ENCODE measurements at places on chromosomes 4 and X.
A peak's percentile ranks its signal among the peaks of the same experiment; 100 is the strongest.

GRCh38 chr4:52576326-52576725 lies 82.8 kb downstream of the USP46 start:
- no peak for DNase-seq

- DNase-seq, result no peak
Measured at GRCh38 chr4:117495802-117496201, 410.4 kb upstream of the TRAM1L1 start.

GRCh38 chr4:108010167-108010566 lies 20.5 kb downstream of the HADH start:
- no peak for DNase-seq

GRCh38 chrX:150472306-150472705 lies 96.1 kb upstream of the MTM1 start:
- DNase-seq, result no peak

GRCh38 chrX:129777218-129778030 lies 2.3 kb upstream of the SASH3 start:
- DNase-seq, result no peak

DNA sequence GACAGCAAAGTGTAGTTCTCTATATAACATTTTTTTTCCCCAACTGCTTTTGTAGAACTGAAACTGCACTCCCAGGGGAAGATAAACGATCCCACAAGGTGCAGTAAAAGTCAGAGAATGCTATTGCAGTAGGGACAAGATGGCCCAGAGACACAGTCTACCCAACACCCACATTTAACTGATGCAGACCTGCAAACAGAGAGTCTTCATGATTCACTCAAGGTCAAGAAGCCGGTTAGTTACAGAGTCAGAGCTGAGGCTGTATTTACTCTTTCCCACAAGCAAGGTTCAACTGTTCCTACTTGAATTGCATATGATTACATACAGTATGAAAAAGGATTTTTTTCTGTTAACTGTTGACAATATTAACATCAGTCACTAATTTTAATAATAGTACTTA lies 654.6 kb downstream of the IL1RAPL1 start:
- no peak for DNase-seq

DNA sequence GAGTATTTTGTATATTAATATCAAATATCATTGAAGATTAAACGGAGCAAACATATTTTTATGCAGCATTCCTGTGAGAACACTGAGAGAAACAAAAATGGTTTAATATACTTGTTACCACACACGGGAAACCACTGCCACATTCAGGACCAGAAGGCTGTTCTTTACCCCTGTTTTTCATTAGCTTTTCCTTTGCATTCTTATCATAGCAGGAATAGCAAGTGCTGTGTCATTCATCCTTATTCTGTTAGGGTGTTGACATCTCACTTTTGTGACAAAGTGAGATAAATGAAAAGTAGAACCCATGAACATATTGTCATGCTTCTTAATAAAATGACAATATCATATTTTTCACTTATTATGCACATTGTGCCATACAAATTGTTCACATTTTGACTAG lies 212.4 kb upstream of the NDST4 start:
- no peak for DNase-seq

GRCh38 chr4:144302704-144303536 lies 162.4 kb upstream of the GYPA start:
- DNase-seq, result no peak

GRCh38 chr4:88196013-88196365 lies 37.5 kb upstream of the ABCG2 start:
- no peak for DNase-seq

DNA sequence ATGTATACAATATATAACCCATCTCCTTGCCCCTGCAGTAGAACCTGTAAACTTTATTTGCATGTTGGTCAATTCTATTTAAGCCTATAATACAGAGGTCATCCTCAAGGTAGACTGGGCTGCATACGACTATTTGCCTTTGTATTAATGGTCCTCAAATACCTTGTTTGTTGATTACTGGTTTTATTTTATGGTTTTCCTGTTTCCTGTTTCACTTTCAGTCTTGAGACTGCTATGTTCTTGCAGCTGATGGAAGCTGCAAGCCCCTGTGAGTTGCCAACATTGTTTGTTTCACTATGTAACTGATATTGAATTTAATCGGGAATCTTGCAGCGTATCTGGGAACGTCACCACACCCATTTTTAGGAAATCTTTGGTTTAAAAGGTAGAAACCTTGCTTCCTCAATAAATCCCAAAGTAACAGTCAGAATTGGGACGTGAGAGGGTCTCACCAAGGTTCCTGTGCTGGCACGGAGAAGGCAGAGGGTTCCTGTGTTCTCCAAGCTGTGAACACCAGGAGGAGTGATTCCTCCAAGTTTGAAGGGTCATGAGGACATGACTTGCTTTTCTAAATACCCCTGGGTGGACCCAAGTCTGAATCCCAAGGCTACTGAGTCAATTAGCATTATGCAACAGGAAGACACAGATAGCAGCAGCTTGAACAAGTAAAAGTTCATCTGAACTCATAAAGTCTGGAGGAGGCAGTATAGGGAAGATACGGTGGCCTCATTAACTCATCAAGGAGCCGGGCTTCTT lies 110.6 kb upstream of the PNPLA4 start:
- peak; percentile 9 for DNase-seq

- no peak for DNase-seq
Measured at GRCh38 chr4:119540249-119540648, 88.4 kb downstream of the PDE5A start.

- no peak for DNase-seq
Measured at GRCh38 chrX:66023385-66024091, 16.3 kb downstream of the VSIG4 start.

DNA sequence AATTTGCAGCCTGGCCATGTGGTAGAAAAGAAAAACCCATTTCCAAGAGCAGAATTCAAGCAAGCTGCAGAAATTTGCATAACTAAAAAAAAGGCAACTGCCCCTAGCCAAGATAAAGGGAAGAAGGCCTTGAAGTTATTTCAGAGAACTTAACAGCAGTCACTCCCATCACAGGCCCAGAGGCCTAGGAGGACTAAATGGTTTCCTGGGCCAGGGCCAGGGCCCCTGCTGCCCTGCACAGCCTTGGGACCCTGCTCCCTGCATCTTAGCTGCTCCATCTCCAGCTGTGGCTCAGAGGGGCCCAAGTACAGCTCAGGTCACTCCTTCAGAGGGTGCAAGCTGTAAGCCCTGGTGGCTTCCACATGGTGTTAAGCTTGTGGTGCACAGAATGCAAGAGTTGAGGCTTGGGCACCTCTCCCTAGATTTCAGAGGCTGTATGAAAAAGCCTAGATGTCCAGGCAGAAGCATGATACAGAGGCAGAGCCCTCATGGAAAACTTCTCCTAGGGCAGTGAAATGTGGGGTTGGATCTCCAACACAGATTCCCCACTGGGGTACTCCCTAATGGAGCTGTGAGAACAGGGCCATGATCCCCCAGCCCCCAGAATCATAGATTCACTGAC lies 6.7 kb upstream of the MID2 start:
- no peak for DNase-seq

DNA sequence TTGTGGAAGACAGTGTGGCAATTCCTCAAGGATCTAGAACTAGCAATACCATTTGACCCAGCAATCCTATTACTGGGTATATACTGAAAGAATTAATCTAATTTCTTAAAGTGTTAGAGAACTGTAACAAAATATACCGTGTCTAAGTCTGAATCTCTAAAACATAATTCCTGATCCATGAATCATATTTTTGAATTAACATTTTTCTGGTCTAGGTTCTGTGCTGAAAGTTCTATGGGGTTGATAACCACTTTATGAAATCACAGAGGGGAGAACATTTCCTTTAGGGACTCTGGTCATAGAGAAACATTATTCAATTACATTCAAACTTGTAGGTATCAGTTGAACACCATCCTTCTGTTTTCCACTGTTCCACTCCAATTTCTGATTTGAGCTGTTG lies 91.9 kb upstream of the ETNPPL start:
- DNase-seq, result no peak

GRCh38 chr4:153126137-153126536 lies 78.1 kb upstream of the TRIM2 start:
- no peak for DNase-seq

DNA sequence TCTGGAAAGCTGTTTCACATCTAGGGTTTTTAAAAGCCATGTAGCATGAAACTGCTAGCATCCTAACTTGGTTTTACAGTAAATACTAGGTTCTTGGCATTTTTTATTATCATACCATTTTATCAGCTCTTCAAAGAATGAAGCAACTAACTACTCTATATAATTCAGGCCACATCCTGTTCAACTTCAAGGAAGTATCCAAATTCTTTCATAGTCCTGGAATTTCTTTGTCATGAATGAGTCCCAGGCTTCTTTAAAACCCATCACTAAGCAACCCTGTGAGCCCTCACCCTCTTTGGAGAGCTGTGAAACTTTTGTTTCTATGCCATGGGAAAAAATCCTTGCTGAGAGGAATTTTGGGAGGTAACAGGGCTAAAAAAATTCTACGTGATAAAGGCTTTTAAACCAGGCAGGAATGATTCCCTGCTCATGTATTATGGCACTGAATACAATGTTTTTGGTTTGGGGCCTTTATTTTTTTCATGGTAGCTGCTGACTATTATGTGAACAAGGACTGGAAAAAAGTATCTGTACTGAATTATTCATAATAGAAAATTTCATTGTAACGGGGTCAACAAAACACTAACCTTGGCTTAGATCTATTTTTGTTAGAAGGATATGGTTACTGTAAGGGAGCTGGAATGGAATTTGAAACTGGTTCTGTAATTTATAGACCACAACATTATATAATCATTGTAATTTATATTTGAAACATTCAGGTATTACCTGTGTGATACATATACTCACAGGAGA lies 164.9 kb downstream of the DCTD start:
- DNase-seq, result no peak

DNA sequence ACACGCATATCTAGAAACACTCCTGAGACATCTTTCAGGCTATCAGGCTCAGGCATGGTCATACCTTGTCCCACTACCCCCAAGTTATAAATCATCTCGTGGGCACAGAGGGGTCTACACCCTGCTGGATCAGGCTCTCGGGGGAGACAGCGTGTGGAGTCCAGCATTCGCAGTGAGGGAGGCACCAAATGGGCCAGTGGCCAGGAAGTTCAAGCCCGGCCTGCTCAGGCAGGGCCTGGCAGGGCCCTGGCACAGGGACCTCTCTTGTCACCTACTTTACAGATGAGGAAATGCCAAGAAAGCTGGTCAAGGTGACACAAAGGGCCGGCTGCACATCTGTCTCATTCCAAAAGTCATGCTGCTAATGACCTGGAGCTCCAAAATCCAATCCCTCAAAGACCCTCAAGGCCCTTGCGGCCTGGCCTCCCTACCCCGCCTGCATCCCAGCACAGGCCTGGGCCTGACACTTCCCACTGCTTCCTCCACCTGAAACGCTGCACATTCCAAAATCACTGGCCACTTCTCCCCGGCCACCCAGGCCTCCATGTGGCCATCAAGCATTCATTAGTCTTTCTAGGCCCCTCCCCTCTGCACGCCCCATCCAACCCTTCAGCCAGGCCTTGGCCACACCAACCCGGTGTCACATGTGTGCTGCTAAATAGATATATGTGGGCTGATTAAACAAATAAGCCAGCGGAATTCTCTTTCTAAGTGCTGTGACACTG lies 35.6 kb downstream of the ACOX3 start:
- no peak for DNase-seq

DNA sequence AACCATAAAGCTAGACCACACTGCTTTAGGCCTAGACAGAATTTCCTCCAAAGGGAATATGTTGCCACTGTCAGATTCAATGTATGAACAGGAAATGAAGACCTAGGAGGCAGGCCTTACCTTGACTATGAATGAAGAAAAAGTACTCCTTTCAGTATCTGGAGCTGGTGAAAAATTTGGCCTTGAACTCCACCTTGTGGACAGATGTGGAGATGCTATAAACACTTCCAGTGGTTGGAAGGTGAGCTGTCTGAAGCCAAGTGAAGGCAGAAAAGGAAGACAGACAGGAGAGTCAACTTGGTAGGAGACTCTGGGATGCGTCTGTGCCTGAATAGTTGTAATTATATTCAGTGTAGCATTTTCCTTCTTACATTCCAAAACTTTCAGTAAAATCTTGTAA lies 17.2 kb downstream of the SPIN3 start:
- peak; percentile 15 for DNase-seq

DNA sequence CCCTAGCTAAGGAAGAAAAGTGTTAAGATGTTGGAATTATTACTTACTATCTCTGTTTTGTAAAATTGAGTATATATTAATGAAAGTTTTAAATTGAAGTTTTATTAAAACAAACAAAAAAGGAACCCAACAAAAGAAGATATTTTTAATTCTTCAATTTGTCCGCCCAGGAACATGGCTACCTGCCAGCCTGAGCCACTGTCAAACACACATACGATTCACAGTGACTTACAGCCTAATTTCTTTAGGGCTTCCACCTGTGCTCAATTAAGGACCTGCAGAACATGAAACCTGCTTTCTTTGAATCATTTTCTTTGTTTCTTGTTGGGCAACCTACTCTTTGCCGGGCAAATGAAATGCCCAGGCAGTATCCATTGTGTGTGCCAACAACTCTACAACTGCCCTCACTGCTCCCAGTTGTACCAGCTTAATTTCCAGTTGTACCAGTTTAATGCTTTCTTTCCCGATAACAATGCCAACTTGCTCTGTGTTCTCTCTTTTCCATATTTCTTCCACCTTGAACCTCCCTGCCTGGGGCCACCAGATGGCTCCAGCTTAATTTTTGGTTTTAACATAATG lies 181.7 kb downstream of the GBA3 start:
- DNase-seq, result no peak

DNA sequence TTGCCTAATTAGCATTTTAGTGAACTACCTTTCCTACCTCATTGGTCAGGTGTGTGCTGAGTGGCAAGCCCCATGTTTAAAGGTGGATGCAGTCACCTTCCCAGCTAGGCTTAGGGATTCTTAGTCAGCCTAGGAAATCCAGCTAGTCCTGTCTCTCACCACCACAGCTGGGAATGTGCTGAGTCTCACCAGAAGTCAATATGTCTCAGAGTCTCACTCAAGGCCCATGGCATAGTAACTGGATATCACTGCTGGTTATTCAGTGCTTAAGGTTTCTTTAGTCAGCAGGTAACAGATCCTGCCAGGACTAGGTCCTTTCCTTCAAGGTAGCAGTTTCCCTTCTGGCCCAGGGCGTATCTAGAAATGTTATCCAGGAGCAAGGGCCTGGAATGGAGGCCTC lies 136.5 kb downstream of the COX18 start:
- DNase-seq, result no peak

DNA sequence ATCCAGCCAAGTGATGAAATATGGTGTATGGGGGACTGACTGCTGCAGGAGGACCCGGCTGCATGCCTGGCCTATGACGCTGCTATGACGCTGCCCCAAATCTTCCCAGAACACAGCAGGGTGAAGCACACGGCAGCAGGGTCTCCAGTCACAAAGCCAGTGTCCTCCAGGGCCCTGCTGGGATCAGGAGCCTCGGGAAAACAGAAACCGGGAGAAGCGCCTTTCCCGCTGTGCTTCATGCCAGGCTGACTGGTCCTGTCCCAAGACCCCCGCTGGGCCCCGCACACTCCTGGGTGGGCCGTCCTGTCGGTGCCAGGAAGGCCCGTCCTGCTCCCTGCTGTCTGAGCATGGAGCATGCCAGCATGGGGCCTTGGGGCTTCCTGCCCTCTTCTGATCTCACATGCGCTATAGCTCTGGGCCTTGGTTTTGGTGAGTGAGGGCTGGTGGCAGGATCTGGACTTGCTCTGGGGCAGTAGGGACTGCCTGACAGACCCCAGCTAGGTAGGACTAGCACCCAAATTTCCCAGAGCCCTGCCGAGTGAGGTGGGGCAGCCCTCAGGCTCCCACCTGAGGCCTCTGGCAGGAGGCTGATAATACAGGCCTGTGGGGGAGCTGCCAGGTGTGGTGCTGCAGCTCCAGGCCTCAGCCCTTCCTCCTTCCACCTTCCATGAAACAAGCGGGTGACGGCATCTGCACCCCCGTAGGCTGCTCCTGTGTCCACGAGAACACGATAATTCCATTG lies 64.0 kb downstream of the ACOX3 start:
- no peak for DNase-seq

Data from NCI-H2029 treated with DMSO at 0.1 percent for 48 hours (cell line).